ENCODE measurements at places on chromosomes 13 and 19.

DNA sequence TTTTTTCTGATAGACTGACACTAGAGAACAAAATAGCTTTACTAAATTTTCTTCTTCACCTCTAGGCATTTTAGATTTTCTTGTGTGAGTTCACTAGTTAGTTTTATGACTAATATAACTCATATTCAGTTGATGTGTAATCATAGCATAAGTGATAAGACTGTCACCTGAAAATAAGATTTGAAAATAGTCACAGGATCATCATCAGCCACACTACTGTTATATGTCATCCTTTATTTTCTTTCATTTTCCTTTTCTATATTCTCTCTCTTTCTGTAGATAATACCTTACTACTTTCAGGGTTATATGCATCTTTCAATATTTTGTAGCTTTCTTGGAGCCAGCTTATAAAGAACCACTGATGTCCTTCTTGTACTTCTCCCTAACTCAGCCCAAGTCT is 292.6 kb downstream of the TDRD3 start:
- DNase-seq, result no peak

GRCh38 chr13:39565036-39565949 is 37.7 kb downstream of the LHFPL6 start:
- peak; percentile 30 for DNase-seq

DNA sequence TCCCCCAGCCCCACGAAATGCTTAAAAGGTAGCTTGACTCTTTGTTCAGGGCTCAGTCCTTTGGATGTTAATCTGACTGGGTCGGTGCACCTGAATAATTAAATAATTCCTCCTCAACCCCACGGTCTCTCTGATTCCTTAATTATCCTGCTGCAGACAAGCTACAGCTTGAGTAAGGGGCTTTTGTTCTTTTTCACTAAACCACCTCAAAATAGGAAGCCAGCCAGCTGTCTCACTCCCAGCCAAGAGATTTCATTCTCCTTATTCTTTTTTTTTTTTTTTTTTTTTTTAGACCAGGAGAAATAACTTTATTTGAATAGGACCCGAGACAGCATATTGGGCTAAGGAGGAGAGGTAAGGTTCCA is 7.9 kb upstream of the FCGBP start:
- no peak for DNase-seq

DNA sequence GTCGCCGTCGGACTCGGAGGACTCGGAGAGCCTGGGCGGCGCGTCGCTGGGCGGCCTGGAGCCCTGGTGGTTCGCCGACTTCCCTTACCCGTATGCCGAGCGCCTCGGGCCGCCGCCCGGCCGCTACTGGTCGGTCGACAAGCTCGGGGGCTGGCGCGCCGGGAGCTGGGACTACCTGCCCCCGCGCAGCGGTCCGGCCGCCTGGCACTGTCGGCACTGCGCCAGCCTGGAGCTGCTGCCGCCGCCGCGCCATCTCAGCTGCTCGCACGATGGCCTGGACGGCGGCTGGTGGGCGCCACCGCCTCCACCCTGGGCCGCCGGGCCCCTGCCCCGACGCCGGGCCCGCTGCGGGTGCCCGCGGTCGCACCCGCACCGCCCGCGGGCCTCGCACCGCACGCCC is 2.5 kb upstream of the GRWD1 start:
- no peak for DNase-seq

DNA sequence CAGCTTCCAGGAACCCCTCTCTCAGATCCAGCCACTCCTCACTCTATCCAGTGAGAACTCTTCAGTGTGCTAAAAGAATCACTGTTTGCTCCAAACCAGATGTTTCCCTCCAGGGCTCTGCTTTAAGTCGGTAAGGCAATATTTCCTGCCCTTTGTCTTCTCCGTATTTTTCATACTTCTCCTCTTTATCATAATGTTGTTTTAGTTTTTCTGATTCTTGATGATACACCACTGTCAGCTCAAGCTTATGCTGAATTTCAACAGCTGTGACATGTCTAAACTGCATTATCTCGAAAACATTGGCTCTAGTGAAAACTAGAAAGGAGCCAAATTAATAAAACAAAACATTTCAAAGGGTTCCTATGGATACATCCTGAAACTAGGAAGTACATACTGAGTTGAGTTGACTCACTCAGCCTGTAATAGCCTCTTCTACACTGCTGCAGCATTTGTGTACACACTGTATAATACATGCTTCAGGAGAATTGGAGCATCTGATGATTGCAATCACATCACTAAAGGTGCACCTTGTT is 39.8 kb downstream of the GPR180 start:
- DNase-seq, result no peak

GRCh38 chr19:2610637-2611482 is 91.6 kb downstream of the GNG7 start:
- peak; percentile 94 for DNase-seq

DNA sequence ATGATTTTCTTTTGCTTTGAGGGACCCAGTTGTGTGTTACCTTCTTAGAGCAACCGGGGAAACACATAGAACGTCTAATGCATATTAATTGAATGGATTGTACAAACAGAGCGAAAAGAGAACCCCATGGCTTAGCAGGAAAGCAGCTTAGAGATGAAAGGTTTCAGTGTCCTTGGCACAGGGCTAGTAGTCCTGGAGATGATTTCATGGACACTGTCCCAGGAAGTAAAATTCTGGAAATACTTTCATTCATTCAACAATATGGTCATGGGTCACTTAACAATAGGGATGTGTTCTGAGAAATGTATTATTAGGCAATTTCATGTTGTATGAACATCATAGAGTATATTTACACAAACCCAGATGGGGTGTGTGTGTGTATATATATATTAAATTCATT is 9.7 kb upstream of the FUT2 start:
- DNase-seq, result no peak

- DNase-seq, result no peak
Observed at GRCh38 chr19:18651733-18652132, 14.9 kb downstream of the KLHL26 start.

DNA sequence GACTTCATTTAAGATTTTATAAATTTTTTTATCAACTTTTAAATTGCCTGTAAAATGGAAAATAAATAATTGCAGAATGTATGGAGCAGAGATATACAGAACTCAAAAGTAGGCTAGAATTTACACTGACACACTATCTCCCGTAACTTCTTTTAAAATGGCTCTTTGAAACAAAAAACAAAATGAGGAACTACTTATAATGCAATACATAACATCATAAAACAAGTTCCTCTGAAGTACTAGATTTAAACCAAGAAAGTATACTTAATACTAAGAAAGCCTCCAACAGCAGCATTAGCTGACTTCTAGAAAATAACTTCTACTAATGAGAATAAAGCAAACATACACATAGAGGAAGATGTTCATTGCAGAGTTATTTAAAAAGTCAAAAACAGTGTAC is 17.0 kb downstream of the RBM26 start:
- no peak for DNase-seq

GRCh38 chr13:50015750-50016149 is 506 bp downstream of the KCNRG start:
- DNase-seq, result no peak

DNA sequence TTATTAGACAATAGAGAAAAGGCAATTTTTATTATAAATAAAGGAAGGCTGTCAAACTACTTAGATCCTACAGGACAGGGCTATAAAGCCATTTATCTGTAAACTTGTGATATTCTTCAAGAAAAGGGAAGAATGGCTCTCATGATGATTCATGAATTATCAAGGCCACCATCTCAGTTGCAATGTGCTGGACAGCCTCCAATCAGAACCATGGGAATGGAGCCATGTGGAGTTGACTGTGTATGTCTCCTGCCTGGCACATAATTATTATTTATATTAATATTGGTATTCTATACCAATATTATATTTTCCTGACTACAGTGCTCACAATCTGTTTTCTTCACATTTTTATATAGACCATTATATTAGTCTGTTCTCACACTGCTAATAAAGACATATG is 560.5 kb upstream of the MIR17HG start:
- no peak for DNase-seq

GRCh38 chr19:51089786-51090185 is 7.1 kb upstream of the KLK14 start:
- no peak for DNase-seq

- no peak for DNase-seq
Observed at GRCh38 chr19:38893341-38893771, 6.1 kb downstream of the SIRT2 start.

DNA sequence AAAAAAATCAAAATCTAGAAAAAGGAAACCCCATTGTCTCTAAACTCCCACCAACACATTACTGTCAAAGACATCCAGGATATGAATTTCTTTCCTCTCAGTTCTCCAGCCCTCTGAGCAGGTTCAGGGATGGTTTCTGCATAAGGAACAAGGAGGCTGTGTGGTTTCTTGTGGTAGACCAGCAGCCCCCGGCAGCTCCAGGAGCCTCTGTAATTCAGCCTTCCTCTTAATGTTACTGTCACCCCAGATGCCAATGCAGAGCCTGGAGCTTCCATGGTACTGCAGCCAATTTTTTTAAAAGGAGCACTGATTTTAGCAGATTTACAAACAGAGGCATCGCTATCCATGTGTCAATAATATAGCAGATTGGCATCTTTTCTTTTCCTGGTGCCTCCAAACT is 100.6 kb upstream of the FAM216B start:
- DNase-seq, result no peak

DNA sequence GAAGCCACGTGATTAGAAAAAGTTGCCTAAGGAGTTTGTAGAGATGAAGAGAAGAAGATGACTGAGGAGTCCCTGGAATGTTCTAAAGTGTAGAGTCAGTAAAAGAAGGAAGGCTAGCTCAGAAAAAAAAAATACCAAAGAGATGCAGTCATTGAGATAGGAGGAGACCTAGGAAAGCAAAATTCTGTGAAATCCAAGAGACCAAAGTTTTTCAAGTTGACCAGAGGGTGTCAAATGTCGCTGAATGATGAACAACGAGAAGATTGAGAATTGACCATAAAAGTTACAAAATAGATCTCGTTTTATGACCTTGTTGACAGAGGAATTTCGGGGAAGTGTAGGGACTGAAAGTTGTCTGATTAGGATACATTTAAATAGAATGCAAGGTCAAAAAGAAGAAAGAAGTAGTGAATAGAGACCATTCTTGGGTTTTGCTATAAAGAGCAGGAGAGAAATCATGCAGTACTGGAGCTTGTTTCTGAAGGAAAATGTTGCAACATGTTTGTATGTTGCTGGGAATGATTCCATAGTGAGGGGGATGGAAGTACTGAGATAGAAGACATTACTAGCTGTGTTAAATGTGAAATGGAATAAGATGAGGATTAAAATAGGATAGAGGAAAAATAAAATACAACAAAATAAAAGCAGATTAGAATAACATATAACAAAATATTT is 30.2 kb upstream of the HTR2A start:
- DNase-seq, result no peak

DNA sequence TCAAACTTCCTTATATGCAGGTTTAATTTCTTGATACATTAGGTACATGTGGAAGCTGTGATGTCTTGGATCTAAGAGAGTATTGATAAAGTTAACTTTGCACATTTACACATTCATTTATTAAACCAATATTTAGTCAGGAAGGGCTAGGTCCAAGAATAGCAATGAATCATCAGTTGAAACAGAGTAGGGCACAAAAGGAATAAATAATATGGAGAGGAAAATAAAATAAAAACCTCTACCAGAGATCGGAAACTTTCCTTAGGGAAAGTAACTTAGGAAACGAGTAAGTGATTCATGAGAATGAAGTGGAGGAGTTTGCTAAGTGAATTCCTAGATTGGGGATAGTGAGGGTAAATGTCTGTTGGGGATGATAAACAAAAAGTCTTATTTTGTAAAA is 259.4 kb upstream of the DACH1 start:
- DNase-seq, result no peak

- DNase-seq, result no peak
Observed at GRCh38 chr13:21988624-21989023, 317.8 kb downstream of the FGF9 start.

GRCh38 chr19:1855040-1855827 is 7.0 kb upstream of the REXO1 start:
- peak; percentile 91 for DNase-seq

GRCh38 chr19:11418549-11419506 is at the start of gene RGL3:
Gene RGL3 (minus strand): TSS chr19:11419314. CDS start chr19:11419278, 36 bp downstream.
- no peak for DNase-seq

DNA sequence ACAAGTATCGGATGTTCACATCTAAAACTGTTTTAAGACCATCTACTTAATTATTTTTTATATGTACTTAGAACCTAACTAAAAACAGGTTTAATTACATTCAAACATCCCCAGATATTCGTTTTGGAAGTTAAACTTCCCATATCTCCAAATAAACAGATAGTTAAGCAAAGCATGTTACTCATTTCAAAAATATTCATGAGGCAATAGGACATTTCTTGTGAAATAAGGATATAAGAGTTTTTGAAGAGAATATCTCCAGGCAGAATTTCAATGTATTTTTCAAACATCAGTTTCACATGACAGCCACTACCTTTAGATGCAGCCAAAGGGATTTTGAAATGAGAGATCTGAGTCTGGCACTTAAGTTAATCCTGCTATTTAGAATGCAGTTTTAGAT is 697.5 kb downstream of the SLITRK1 start:
- DNase-seq, result no peak

- DNase-seq, result no peak
Observed at GRCh38 chr13:113196970-113197737, 11.3 kb downstream of the PCID2 start.

DNA sequence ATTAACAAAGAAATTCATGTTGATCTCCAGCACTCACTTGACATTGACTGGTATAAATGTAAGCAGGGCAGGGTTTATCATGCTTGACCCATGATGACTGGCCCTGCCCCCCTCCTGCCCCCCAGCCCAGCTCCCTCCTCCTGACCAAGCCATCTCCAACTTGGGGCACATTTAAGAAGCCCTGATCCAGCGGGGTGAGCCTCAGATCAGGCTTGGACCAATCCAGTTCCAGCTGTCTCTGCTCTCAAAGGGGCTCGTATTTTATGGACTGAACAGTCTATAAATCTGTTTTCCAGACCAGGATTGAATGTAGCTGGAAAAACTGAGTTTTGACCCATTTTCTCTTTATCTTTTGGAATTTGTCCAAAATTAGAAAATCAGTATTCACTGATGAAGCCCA is 100.0 kb downstream of the COL4A1 start:
- no peak for DNase-seq

- no peak for DNase-seq
Observed at GRCh38 chr19:44876930-44877535, 14.0 kb upstream of the TOMM40 start.

DNA sequence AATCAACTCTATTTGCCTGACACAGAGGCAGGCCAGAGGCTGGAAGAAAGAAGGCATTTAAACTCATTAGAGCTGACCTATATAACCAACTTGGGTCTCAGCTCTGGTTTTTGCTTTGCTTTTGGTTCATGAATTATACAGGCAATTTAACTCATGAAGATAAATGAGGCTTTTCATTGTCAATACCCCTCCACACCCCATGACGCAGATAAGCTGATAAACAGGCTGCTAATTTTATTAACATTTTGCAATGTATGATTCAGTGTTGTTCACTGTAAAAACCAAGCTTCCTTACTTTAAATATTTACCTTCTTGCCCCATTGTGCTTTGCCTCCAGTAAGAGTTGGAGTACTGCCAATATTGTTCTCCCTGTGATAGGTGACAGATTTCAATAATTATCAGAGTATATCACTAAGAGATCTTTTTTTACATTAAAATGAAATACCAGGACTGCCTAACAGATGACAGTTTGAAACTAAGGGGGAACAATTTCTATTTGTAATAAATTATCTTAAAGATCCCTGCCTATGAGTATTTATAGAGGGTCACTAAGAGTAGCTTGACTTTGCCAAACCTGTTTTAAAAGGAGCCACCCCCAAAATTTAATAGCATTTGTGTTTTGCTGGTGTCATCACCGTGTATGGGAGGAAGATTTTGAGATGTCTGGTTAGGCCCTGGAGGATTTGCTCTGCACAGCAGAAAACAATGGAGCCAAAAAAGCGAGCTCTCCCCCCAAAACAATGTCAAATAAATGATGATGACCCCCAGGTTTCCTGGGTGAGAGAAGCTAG is 472.7 kb upstream of the NBEA start:
- DNase-seq, result no peak
